ENCODE measurements at places on chromosomes 4 and X. TPM values are rescaled to one million over a fixed set of nuclear protein-coding genes. Genes with fewer than 3 reads are reported as not detected.

The PGK1 gene
- 260 TPM for total RNA-seq

The ADAMTS3 gene
- total RNA-seq: not detected

The FDCSP gene
- 36.3 TPM for total RNA-seq

The VCX2 gene
- not detected for total RNA-seq

The AMTN gene
- not detected for total RNA-seq

DNA sequence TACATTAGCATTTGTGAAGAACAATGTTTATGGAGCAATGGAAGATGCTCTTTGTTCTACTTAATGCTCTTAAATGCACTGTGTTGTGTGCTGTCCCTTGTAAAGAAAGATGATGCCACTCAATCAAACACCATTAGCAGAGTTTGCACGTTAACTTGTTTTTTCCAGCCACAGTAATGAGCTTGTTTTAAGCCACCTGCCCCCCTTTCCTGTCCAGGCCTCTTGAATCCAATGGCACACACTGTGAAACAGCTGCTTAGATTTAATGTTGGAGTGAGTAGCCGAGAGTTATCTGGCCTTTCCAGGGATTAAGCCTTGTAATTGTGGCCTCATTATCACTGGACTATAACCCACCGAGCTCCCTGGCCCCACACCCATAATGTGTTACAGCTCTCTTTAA lies 86.0 kb downstream of the PAK3 start:
- no peak for DNase-seq

DNA sequence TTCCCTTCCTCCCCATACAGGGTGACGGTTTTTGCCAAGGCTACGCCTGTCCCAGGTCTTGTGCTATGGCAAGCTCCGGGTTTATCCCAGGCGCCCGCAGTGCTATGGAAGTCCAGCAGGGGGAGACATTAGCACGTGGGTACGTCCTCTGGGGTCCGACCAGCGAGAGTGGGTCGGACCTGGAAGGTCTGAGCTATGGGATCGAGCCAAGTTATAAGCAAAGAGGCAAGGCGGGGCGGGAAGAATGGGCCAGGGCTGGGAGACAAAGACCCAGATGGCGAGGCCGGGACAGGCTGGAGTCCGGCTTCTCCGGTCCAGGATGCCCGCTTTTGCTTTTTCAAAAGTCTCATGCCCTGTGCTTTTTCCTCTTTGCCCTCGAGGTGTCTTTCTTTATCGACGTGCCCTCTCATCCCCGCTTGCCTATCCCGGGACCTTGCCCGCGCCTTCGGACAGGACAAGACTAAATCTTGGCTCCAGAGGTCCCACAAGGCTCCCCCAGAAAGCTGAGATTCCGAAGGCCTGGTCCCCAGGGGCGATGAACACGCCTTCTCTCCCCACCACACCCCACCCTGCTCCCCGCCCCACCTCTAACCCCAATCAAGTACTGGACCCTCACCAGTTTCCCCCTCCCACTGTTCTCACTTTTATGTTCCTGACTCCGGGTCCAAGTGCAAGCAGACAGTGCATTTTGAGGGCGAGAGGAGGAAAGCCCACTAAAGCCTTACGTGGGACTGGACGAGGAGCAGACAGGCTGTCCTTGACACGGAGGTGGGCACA lies 785 bp upstream of the EFNB1 start:
- DNase-seq: peak; percentile 92

DNA sequence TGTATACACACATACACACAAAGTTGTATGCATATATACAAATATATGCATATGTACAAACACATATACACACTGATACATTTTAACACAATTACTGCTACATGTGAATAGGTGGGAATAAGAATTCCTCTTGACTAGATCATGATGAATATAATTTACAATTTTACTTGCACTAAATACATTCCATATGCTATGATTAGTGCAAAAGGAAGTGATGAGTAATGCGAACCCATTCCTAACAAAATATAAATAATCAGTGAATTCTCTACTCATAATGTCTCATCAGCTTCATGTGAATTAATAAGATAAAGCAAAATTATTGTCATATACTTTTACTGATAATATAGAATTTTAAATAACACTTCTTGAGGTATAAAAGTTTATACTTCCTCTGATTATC lies 1077.3 kb upstream of the PCDH10 start:
- no peak for DNase-seq

DNA sequence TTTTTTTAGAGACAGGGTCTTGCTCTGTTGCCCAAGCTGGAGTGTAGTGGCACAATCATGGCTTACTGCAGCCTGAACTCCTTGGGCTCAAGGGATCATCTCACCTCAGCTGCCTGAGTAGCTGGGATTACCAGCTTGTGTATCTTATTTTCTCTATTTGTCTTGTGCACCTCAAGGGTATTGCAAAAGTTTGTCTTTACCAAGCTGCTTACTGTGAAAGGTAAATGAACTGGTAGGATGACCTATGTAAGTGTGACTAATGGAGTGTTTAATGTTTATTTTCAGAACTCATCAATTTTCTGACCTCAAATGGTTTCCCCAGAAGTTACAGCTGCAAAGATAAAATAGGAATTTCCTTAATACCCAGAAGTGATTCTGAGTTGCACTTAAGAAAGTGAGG lies 5.3 kb upstream of the FGA start:
- no peak for DNase-seq

- DNase-seq: no peak
Observed at GRCh38 chr4:108042927-108043326, 53.2 kb downstream of the HADH start.

DNA sequence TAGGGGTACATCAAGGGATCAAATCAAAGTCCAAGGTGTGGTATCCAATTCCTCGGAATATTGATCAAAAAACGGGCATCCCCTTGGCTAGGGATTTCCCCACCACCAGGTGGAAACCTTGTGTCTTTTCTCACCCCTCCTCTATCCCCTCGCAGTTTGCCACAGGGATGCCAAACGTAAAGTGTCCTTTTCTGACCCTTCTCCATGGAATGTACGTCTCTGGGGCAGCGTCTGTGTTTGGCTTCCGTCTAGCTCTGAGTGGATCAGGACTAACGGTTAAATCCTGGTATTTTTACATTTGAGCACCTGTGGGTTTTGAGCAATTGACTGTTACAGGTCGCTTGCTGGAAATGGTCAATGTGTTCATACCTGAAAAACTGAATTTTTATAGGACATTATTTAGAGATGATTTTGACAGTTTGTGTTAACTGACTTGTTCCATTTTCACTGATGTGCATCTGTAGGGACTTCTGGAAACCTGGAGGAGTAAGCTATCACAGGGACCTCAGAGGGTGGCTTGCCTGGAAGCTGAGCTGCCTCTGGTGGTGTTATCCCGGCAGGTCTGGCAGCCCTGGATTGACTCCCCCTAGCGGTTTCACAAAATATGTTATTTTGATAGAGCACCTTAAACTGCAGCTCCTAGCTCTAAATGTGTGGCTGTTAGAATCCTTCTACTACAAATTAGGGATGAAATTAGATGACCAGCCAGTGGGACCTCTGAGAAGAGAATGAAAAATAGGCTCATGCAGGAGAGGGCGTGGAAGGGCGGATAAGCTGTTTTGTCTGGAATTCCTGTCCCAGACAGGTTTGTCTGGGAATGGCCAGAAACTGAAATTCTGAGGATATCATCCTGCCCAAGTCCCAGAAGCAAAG lies 8.8 kb upstream of the MGST2 start:
- peak; percentile 24 for DNase-seq

Measured in Peyer's patch (tissue), 4 donors.